NCI-H2029 treated with DMSO at 0.1 percent for 48 hours (cell line): ENCODE measurements at places on chromosomes 4 and X.

- DNase-seq, result no peak
These were observed 15.3 kb downstream of the AMBN start for GRCh38 chr4:70607334-70607853.

DNA sequence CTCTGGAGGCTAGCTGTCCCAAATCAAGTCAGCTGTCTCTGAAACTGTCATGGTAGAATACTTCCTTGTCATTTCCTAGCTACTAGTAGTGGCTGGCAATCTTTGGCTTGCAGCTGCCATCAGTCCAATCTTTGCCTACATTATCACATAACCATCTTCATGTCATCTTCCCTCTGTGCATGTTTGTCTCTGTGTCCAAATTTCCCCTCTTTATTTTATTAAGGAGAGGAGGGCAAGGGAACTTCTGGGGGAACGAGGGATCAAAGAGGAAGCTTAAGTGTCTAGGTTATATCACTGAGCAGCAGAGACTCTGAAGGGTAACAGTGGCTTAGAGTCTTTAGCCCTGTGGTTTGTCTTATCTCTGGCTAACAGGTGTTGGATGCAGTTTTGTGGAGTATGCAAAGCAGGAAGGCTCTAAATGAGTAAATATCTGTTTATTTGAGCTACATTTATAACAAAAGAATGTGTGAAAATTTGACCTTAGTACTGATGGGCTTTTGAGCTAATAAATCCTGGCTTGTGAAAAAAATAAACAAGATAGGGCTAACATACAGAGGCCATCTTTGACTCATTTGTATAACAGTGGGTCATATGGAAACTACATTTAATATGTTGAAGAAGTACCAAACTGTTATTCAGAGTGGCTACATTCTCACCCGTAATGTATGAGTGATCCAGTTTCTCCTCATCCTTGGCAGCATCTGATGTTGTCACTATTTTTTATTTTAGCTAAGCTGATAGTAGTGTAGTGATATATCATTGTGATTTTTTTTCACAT, 49.4 kb upstream of the ENOX2 start:
- DNase-seq, result no peak

DNA sequence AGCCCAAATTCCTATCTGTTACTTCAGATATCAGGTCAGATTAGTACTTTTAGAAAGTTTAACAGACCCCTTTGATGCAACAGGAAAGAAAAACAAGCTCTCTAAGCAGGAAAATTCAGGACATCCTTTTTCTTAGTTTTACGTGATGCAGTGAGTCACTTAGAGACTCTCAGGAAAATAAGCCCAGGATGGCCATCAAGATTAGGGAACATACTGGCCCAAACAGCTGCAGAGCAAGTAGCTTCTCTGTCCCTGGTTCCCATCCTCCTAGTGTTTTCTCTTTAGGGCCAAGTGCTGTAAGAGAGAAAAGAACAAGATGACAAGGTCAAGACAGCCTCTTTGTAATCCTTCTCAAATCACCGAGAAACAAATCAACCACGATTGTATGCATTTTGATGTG, 219.1 kb downstream of the ZNF674 start:
- DNase-seq, result no peak

GRCh38 chrX:42696536-42697124, 81.3 kb downstream of the PPP1R2C start:
- no peak for DNase-seq

GRCh38 chrX:103730147-103730795, 19.6 kb downstream of the TMEM31 start:
- no peak for DNase-seq

- no peak for DNase-seq
These were observed 63.2 kb upstream of the TNIP3 start for GRCh38 chr4:121227341-121227792.

- no peak for DNase-seq
These were observed 3.9 kb upstream of the PDE6B start for GRCh38 chr4:621296-622070.

DNA sequence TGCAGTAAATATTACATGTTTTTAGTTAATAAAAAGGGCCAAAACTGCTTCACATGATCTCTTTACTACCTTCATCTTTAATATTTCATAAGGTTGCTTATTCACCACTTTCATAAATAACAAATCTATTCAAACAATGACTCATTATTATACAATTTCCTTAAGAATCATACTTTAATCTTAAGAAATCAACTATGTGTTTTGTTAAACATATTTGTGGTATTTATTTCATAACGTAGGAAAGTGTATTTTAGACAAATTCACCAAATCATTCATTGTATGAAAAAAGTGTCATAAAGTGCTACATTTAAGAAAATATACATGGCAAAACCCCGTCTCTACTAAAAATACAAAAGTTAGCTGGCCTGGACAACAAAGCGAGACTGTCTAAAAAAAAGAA, 150.5 kb upstream of the RXFP1 start:
- DNase-seq, result no peak

DNA sequence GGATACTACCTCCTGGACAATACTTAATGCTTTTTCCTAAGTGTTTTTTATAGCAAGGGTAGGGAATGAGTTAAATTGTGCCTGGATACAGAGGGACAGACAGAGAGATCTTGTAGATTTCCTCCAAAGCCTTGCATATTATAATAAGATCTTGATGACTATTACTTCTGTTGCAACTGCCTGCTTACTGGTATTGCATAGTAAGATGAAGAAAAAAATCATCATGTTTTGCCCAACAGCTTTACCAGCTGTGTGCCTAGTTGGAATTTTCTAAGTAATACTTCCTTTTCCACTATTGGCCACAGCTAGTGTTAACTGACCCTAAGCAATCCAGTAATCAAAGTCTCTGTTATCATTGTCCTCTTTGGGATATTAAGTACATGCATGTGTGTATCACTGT, 139.0 kb downstream of the DCK start:
- no peak for DNase-seq

DNA sequence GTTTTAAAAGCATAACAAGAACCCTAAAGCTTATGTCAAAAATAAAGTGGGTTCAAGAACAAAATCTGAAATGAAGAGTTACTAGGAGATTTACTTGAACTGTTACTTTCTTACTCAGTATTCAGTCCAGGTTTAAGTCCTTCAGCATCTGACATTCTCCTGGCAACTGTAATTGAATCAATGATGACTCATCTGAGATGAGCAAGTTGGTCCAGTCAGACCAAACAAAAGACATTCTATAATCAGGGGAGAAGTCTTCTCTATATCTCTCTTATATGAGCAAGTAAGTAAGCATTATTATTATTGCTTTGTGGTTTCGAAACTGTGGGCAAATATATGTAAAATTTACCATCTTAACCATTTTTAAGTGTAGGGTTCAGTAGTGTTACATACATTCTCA, 34.6 kb downstream of the MAP9 start:
- no peak for DNase-seq

DNA sequence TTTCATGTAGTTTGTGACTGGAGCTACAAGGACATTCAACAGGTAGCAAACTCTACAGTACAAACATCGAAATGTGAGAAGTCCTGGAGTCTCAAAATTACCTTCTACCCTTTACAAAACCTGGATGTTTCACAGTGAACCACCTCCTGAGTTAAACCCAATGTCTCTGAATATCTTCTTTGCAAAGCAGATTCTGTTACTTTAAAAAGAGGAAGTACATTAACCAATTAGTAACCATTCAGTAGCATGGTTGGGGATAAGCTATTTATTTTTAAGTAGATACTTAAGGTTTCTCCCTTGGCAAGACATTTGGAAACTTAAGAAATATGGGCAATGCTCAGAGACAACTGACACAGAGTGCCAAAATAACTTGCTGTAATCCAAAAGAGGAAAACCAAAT, 371.9 kb upstream of the NWD2 start:
- DNase-seq, result no peak

DNA sequence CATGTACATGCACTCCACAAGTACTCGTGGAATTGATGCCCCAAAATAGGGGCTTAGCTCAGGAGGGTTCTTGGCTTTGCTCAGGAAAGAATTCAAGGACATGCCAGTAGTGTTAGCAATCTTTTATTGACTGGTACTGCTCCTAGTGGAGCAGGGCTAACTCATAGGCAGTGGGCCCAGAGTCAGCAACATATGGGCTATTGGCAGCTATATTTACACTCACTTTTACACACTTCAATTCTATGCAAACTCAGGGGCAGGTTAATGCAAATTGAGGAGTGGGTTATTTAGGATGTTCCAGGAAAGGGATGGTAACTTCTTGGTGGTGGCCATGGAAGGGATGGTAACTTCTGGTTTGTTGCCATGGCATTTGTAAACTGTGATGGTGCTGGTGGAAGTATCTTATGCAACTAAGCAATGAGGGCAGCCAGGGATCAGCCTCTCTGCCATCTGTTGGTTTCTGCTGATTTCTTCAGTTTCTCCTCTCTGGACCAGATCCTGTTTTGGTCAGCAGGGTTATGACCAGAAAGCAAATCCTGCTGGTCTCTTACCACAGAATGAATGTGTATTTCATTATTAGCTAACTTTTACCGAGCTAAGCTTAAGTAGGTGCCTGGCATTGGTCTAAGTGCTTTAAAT, 69.2 kb upstream of the FAT1 start:
- DNase-seq, result no peak

GRCh38 chrX:55056820-55057674, 17.8 kb upstream of the PAGE2B start:
- DNase-seq, result no peak

GRCh38 chr4:86831262-86832130, 17.7 kb downstream of the SLC10A6 start:
- DNase-seq, result peak; percentile 71

- DNase-seq, result no peak
These were observed 737.8 kb upstream of the FRG1 start for GRCh38 chr4:189202869-189203271.

DNA sequence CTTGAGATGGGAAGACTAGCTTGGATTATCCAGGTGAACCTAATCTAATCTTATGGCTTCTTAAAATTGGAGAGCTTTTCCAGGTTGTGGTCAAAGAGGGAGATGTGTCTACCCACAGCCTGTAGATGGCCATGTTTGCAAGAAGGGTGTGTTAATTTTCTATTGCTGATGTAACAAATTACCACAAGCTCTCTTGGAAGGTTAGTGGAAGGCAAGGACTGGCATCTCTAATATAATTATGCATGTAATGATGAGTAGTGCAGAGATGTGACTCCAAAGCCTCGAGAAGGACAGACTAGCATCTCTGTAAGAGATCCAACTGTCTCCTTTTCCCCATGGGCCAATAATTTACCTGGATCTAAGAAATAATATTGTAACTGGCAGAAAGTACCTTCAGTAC, 3.2 kb upstream of the ADH1B start:
- no peak for DNase-seq

DNA sequence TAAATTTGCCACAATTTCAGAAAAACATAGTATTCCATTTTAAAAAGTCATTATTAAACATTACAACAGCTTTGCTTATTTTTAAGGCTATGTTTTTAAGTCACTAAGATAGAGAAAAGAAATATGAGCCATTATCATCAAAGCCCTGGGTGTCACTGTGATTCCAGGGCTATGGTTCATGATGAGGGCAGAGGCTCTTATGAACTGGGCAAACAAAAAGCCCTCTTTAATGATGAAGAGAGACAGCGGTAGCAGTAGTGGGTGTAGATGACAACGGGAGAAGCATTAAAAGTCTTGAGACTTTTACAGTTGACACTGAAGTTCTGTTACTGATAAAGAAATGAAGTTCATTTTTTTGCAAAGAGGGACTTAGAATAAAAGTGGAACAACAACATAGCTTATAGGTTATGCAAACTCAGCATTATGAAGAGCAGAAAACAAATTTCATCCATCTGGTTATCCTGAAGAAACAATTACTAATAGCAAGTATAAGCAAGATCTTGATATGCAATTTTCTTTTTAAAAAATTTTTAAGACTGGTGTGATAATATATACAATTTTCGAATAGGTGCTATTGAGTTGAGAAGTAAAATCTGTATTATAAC, 202.7 kb upstream of the ETNPPL start:
- no peak for DNase-seq

GRCh38 chrX:124023838-124024238, 62.3 kb downstream of the STAG2 start:
- DNase-seq, result no peak

GRCh38 chr4:70943114-70943513, 40.9 kb downstream of the MOB1B start:
- DNase-seq, result no peak

GRCh38 chr4:184575306-184575705, 73.9 kb downstream of the CASP3 start:
- DNase-seq, result no peak

- DNase-seq, result no peak
These were observed 870.6 kb upstream of the SLIT2 start for GRCh38 chr4:19381068-19381467.

- DNase-seq, result no peak
These were observed 728 bp upstream of the HGFAC start for GRCh38 chr4:3440979-3441500.

DNA sequence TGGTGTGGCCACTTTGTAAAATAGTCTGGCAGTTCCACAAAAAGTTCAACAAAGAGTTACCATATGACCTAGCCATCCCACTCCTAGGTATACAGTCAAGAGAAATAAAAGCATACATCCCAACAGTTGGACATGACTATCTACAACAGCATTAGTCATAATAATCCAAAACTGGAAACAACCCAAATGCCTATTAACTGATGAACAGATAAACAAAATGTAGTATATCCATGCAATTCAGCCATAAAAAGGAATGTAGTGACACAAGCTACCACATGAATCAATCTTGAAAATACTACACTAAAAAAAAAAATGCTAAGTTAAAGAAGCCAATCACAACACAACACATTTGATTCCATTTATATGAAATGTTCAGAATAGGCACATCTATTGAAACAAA, 16.1 kb downstream of the MED14 start:
- DNase-seq, result no peak

DNA sequence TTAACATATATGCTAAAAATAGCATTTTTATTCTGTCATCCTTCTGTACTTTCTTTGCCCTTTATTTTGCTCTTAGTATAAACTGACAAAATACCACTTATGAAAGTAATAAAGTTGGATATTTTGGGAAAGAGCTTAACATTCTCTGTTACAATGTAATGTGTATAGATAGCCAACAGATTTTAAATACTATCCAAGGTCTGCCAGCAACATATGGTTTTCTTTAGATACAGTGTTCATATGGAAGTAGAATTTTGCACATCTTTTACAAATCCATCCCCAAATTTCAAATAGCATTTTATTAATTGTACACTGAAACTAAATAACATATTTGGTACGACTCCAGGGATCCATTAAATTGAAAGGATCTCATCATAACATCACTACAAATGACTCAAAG, 268.6 kb upstream of the PCDH18 start:
- DNase-seq, result no peak

DNA sequence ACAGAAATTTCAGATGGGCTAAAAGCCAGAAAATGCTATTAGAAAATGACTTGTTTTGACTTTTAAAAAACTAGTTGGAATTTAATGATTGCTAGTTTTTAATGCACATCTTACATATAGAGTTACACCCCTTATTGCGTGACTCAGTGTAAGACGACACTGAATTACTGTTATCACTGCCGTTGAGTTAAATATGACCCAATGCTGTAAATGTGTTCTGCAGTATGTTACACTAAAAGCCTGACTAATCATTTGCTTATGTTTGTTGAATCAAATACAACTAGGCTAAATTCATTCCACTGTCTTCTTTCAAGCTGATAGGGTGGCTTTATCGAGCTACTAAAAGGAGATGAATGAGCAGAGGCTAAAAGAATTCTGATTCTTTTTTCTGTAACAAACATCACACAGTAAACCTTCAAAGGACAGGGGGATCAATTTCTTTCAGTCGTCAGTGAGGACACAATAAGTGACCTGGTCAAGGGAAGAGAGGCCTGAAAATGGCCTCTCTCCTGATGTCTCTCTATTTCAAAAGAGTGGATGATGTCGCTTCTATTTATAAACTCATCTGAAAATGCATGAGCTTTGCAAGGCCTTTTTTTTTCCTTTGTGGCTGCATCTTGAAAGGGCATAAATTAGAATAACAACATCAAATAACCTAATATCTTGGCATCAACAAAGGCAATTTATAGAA, 142.2 kb upstream of the KCNIP4 start:
- no peak for DNase-seq
